Peyer's patch (tissue), 4 donors: ENCODE measurements at places on chromosomes 6 and 20.

- no peak for DNase-seq
Measured at GRCh38 chr6:160912411-160912810, 79.2 kb upstream of the MAP3K4 start.

- DNase-seq: no peak
Measured at GRCh38 chr6:87588756-87589407, 905 bp downstream of the RARS2 start.

DNA sequence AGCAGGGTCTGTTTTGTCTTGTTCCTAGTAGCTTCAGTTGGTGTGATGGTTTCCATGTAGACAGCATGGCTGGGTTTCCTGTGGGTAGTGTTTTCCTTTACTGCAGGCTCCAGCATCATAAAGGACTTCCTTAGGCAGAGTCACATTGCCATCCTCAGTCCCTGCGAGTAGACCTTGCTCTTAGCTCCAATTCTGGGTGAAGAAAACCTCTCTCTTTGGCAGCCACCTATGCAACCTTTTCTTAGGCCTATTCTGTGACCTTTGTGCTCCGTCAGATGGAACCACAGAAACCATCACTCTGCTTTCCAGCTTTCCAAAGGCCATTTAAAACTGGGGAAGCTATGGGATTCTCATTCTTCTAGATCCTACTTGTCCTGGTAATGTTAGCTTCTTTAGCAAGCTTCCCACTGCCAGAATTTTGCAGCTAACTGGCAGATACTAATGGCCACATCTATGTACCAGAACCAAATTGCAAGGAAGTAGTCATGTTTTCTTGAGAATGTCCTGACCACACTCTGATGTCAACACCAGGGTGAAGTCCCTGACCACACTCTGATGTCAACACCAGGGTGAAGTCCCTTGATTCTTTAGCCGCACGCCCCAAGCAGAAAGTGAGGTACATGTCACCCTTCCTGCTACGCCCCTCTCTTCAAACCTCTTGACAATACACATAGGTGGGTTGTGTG, 646.6 kb upstream of the HS3ST5 start:
- no peak for DNase-seq

- no peak for DNase-seq
Measured at GRCh38 chr6:152170702-152171667, 363.5 kb downstream of the ESR1 start.

- DNase-seq: no peak
Measured at GRCh38 chr20:43584448-43585136, 6.1 kb upstream of the IFT52 start.

- DNase-seq: no peak
Measured at GRCh38 chr6:9825526-9825925, 589.3 kb downstream of the TFAP2A start.

- no peak for DNase-seq
Measured at GRCh38 chr20:43238833-43239232, 49.1 kb upstream of the PTPRT start.

GRCh38 chr6:33095681-33096080, 19.9 kb downstream of the HLA-DPB1 start:
- no peak for DNase-seq

- no peak for DNase-seq
Measured at GRCh38 chr6:13953061-13953705, 28.4 kb downstream of the RNF182 start.
